ENCODE measurements at places on chromosomes 4 and X. TPM values are rescaled to one million over a fixed set of nuclear protein-coding genes. Genes with fewer than 3 reads are reported as not detected.
A peak's percentile ranks its signal among the peaks of the same experiment; 100 is the strongest.

DNA sequence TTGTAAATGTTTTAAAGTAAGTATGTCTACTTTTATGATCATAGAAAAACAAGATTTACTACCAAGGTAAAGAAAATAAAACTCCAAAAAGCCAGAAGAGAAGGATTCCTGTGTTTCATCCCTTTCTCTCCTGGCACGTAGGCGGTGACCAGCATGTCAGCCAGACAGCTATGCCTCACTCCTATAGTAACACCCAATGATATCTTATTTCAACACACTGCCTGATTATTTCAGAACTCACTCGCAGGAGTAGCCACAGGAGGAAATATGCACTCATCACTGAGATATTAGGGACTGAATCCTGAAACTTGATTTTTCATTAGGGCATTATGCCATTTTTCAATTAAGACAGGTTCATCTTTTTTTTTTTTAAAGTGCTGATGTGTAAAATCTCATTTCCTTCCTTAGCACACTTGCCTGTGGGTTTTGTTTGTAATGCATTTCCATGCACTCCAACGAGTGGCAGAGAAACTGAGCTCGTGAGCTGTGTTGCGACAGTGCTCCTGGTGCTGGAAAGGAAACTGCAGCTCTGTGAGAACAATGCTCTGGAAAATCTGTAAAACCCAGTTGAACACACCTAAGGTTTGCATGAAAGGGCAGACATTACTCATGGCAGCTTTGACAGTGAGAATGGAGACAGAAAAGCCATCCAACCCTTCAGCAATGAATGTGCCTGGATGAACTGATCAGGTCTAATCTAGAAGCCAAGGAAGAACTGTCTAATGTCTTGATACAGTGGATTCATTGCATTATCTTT, 18.2 kb downstream of the RAI2 start:
- DNase-seq, result no peak

DNA sequence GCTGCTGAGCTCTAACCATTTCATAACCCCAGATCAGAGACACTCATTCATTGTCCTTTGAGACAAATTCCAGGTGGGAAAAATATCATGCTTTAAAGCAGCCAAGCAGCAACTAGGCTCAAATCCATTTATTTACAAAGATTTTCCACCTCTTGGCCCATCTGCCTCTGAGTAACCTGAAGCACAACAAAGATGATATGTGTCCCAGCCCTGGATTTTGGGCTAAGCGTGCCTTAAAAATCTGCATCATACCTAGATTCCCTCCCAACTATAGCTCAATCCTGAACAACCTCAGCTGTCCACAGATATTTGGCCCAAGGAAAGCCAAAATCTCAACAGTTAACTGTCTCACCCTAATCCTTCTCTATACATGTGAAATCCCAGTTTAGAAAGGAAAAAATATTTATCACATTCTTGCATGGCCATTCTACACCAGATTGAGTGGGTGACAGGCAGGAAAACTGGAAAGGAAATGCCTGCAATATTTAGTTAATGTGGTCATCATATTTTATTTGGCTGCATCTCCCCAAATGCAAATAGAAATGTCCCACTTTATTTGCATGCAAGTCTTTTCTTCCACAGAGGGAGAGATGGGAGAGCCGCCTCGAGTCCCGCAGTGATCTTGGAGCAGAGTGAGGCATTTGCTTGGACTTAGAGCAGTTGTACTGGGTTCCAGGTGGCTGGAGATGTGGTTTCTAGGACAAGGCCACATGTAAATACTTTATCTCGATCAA, 146.4 kb upstream of the EOLA2 start:
- no peak for DNase-seq

DNA sequence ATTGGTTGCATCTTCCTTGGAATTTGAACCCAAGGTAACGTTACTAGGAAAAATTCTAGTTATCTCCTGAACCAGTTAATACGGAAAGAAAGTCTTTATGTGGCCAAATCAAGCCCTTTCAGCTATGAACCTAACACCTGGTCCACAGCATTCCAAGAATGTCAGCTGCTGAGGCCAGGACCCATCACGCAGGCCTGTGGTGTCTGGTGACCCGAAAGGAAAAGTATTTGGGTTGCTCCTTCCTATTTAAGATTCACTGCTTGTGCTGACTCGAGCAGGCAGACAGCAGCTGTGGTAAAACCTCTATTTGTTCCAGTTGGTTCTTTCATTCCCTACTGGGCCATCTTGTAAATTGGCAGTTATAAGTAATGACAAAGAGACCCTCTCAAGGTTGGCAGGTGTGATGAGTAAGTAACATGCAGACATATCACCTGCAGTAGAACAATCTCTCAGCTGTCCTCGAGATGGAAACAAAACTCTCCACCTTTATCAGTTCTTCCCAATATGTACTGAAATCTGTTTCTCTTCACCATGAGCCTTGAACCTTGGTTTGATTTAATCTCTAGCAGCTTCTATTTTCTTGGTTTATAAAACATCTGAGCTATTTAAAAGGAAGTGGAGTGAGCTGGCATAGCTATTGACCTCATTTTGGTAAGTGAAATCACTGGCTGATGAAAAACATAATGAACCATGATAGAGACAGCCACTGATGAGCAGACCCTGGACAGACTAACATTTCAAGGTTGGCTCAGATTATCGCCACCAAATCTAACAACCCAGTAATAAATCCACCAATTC, 182.1 kb upstream of the SMIM31 start:
- DNase-seq, result no peak

DNA sequence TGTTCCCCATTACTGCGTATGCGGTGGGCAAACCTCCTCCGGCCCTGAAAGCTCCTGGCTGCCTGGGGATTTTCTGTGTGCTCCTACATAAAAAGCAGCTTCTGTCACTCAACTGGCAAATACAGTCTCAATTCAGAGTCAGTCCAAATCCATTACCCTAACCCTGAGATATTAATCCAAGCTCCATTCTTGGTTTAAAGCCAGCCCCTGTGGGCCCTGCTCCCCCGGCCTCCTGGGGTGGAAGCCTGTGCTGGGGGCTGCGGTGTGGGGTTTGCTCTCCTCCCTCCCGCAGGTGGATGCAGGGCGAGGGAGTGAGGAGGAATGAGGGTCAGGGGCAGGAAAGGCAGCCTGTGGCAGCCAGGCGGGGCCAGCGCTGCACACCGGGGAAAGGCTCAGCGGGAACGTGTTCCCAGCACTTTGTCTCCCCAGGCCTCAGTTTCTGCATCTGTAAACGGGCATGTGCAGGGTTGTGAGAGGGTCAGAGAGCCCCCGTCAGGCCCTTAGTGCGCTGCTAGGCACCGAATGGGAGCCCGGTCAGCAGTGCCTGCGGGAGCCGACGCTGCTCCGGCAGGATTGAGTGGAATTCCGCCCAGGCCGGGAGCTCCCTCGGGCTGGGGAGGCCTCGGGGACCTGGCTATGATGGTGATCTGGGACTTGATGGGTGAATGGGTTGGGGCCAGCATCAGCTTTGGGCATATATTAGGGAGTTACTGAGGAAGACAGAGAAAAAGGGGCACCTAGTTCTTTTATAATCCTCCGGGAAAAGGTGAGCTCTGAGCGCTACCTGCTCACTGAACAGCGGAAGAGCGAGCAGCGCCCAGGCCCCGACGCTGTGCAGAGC, 6.3 kb upstream of the RGS12 start:
- DNase-seq, result no peak

GRCh38 chr4:37656649-37657048, 29.5 kb downstream of the RELL1 start:
- no peak for DNase-seq

DNA sequence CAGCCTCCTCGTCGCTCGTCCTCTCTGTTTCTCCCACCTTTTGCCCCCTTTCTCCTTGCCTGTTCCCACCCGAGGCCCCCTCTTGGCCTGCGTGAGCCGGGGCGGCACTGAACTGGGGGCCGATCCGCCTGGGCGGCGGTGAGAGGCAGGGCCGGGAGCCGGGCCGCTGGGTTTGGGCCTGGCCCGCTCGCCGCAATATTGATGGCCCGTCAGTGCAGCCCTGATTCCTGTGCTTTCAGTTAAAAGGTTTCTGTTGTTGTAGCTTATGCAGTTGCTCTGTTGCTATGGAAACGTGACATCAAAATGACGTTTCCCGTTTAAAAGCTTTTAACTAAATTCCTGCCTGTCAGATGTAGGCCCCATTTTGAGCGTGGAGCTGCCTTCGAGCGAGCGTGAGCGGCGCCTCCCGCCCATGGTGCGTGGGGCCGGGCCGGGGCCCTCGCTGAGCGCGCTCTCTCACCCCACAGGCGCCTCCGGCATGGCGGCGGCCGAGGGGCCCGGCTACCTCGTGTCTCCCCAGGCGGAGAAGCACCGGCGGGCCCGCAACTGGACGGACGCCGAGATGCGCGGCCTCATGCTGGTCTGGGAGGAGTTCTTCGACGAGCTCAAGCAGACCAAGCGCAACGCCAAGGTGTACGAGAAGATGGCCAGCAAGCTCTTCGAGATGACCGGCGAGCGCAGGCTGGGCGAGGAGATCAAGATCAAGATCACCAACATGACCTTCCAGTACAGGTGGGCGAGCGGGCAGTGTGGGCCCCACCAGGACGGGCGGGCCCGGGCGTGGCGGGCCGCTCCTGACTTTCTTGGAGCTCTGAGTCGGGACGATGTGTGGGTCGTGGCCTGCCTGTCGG, at the start of gene MSANTD1:
Gene MSANTD1 (plus strand): TSS at position 349 of the 851 bp plus-strand sequence. CDS start 64 bp downstream, at position 413.
- peak; percentile 11 for DNase-seq

DNA sequence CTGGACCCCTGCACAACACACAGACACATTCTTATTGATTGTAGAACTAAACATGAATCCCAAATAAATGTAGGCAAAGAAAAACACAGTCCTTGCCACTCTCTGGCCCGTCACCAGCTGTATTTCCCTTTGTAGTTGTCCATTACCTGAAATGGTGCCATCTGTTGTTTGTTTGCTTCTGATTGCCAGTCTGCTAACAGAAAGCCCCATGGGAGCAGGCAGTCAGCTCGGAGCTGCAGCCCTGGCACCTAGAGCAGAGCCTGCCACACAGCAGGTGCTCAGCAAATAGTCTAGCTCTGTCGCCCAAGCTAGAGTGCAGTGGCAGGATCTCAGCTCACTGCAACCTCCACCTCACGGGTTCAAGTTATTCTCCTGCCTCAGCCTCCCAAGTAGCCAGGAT, 28.9 kb downstream of the CPLX1 start:
- peak; percentile 56 for DNase-seq

DNA sequence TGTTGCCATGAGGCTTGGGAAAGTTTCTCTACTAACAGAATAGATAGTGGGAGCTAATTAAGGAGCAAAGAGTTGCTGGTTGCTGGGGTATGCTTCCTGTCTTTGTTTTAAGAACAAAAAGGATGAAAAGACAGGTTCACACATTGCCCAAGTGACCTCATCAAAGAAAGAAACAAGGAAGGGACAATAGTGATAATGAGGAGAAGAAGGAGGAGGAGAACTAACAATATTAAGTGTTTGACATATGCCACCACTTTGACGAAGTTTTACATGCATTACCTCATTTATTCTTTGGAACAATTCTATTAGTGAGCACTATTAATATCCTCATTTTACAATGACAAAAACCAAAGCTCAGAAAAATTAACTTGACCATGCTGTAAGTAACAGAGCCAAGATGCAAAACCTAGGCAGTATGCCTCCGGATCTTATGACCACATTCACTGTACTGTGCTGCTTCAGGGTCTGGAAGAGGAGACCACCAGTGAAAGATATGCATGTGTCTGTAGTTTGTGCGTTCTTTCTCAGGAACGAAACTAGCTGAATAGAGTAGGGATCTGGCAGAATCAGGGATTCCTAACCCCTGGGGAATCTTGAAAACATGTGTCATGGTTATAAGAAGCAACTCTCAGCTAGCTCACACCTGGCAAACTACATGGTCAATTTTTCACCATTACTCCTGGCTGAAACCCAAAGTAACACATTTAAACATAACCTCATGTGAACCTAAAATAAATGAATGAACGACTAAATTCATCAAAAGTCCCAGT, 83.8 kb downstream of the MOSPD2 start:
- DNase-seq, result no peak

- DNase-seq, result no peak
Measured at GRCh38 chrX:101411984-101412383, 4.0 kb downstream of the HNRNPH2 start.

- peak; percentile 32 for DNase-seq
Measured at GRCh38 chrX:46325312-46325877, 219.8 kb downstream of the ZNF674 start.

DNA sequence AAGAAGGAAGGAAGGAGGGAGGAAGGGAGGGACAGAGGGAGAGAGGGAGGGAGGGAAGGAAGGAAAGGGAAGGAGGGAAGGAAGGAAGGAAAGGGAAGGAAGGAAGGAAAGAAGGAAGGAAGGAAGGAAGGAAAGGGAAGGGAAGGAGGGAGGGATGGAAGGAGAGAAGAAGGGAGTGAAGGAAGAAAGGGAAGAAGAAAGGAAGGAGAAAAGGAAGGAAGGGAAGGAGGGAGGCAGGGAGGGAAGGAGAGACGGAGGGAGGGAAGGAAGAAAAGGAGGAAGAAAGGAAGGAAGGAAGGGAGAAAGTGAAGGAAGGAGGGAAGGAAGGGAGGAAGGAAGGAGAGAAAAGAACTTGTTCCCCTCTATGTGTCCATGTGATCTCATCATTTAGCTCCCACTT, 465.0 kb downstream of the KCTD8 start:
- no peak for DNase-seq

GRCh38 chrX:153226344-153227185, 47.5 kb downstream of the MAGEA1 start:
- DNase-seq, result peak; percentile 22

- no peak for DNase-seq
Measured at GRCh38 chr4:142563682-142564291, 282.3 kb downstream of the INPP4B start.

GRCh38 chr4:38386005-38386551, 277.9 kb upstream of the KLF3 start:
- DNase-seq, result no peak

DNA sequence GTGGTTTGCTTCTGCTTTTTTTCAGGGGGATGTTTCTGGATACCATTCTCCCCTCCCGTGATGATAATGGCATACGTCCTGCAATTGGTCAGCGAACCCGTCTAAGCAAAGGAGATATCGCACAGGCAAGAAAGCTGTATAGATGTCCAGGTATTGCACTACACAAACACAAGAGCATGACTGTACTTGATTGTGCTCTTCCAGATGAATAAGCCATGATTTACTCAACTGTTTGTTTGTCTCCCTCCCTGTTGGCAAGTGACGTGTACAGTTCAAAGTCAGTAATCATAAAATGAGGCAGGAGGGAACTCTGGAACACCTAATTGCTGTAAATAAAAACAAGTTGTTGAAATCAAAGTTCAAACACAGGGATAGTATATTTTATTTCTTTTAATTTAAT, 141.4 kb downstream of the TLL1 start:
- DNase-seq, result no peak

DNA sequence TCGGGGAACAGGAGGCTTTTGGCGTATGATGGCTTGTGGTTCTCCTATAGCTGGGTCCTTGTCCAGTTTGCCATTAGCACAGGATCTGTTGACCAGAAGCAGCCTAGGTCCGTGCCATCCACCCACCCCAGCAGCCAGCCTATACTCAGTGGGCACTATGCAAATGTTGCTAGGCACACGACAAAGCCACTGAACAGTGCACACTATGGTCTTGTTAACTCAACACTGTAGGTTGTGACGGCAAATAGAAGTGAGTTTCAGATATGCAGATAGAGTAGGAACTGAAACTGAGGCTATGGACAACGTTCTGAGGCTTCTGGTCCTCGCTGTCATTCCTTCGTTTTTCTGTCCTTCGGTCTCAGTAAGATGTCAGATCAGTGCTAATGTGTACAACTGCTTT, 541.3 kb upstream of the TENM3 start:
- DNase-seq, result no peak

The LRPAP1 gene
- total RNA-seq, result 93.9 TPM

The SMIM31 gene
- total RNA-seq, result 2.6 TPM

The MAML3 gene
- 11.2 TPM for total RNA-seq
